ENCODE measurements at places on chromosomes 1 and 21.

- no peak for DNase-seq
Observed at GRCh38 chr1:210746024-210746731, 387.8 kb downstream of the KCNH1 start.

GRCh38 chr1:41465741-41466140 lies 18.7 kb downstream of the EDN2 start:
- no peak for DNase-seq

- peak; percentile 89 for DNase-seq
Observed at GRCh38 chr1:165903672-165904071, 76.3 kb downstream of the UCK2 start.

DNA sequence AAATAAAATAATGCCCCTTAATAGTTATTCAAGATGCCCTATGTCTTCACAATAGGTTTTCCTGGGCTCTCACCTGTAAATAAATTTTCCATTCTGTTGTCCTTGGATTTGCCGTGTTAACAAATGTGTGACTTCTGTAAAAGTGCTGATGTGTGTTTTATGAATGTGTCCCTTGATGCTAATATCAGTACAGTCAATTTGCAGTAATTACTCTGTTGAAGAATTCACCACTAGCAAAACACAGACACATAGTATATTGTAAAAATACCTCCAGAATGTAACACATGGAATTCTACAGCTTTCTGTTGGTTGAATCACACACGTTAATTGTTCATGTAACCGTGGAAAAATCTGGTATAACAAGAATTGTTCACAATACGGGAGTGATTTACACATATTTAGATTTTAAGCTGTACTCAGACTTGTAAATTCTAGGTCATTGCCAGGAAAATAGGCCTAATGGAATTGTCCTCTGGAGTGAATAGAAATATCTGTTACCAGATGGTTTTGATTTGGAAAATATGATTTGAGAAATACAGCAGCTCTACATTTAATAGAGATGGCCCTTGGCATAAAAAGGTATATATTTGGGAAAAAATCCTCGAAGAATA lies 36.7 kb upstream of the KCNK2 start:
- DNase-seq = no peak

DNA sequence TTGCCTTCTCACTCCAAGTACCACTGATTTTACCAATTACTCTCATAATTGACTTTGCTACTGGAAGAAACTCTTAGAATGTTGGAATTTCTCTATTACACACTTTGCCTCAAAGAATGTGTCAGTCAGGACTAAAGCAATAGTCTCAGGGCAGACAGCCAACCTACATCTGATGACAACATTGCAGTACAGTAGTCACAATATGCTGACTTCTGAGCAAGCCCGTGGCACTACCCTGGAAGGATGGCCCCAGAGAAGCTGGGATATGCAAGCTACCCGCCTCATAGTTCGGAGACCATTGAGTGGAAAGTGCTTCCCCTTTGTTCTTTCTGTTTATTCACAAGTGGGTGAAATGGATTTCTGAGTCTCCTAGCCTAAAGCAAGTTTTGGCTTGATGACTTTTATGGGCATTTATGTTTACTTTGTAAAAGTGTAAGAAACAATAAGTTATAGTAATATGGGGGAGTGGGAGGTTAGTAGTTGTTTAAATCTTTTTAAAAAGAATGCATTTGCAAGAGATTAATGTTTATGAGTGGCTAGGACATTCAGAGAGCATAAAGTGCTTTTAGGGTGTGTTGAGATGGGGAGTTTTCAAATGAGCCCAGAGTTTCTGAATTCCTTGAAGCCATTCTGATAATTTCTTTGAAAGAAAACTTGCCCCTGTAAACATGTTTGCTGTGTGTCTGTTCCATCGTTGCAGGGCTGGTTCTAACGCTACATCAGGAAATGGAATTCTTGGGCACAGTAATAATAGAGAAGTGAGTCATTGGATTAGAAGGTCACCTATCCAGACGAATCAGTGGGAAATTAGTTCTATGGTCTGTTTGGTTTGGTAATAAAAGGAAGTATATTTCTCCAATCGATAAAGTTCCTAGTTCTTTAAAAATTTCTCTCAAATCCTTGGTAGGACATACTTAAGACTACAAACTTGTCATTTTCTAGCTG lies 63.8 kb downstream of the LMO4 start:
- peak; percentile 73 for DNase-seq

DNA sequence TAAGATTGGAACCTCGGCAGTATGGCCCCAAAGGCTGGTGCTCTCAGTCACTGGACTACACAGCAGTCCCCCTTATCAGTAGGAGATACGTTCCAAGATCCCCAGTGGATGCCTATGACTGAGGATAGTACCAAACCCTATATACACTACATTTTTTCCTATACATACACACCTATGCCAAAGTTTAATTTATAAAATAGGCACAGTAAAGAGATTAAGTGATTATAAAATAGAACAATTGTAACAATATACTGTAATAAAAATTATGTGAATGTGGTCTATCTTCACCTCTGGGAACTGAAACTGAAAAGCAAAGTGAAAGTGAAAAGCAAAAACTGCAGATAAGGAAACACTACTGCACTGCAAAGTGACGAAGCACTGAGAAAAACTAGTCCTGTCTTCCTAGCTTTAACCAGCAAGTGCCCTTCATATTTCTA lies 96.8 kb downstream of the INTS7 start:
- no peak for DNase-seq

DNA sequence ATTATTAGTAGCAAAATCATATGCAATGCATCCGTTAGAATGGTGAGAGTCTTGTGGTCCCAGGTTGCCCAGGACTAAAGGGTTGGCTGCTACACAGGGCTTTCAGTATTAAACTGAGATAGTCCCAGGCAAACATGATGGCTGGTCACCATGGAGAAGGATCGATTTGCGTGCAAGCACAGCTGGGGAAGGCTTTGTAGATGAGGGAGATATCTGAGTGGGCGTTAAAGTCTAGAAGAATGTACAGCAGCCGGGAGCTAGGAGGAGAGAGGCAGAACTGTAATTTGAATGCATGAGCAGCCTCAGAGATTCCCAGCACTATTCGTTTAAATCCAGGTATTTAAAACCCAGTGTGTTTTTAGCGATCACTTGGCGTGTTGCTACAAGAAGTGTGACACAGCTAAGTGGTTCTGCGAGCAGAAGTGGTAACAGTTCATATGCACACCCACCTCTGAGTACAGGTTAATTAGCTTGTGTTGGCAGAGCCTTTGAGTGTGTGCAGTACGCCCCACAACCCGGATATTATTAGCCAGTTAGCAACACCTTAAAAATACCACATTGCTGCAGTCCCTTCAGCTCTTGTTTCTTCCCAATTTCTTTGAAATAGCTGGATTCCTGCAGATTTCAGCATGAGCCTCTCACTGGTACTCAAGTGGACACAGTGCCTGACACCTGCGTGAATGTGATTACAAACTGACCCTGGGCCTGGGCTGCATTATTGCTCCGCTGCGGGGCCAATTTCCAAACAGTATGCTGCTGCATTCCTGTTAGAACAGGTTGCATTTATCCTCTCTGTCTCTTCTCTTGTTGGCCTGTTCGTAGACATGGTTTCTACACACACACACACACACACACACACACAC lies 67.2 kb upstream of the SCAF4 start:
- no peak for DNase-seq

GRCh38 chr1:240496941-240497340 lies 115.0 kb downstream of the GREM2 start:
- DNase-seq = peak; percentile 33

DNA sequence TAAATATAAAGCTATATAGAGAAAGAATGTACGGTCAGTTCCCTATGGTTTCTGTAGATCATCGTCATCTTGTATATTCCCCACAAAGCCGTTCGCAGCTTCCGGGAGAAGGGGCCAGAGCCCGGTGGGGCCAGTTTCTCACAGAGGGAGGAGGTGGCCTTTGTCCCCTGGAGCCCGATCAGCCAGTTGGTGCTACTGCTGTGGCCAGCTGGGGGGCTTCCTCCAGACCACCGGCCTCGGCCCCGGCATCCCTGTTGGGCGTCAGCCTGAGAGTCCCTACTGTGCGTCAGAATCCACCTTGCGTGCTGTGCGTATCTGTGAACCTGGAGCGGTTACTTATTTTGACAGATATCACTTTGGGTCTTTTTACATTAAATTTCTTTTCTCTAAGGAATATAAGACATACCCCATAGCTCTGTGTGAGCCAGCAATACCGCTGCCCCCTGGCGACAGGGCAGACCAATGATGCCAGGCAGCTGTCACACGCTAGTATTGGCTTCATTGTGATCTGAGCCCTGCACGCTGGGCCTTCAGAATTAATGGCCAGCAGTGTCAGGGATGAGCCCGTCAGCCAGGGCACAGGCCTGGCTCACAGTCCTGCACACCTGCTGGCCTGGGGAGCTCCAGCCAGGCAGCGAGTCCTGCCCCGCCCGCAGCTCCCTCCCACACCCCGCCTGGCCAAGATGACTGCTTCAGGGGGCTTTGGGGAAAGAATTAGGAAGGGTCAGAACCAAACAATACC lies 145.9 kb downstream of the PGBD5 start:
- DNase-seq = no peak

GRCh38 chr1:225449261-225449660 lies 21.4 kb upstream of the LBR start:
- peak; percentile 45 for DNase-seq

DNA sequence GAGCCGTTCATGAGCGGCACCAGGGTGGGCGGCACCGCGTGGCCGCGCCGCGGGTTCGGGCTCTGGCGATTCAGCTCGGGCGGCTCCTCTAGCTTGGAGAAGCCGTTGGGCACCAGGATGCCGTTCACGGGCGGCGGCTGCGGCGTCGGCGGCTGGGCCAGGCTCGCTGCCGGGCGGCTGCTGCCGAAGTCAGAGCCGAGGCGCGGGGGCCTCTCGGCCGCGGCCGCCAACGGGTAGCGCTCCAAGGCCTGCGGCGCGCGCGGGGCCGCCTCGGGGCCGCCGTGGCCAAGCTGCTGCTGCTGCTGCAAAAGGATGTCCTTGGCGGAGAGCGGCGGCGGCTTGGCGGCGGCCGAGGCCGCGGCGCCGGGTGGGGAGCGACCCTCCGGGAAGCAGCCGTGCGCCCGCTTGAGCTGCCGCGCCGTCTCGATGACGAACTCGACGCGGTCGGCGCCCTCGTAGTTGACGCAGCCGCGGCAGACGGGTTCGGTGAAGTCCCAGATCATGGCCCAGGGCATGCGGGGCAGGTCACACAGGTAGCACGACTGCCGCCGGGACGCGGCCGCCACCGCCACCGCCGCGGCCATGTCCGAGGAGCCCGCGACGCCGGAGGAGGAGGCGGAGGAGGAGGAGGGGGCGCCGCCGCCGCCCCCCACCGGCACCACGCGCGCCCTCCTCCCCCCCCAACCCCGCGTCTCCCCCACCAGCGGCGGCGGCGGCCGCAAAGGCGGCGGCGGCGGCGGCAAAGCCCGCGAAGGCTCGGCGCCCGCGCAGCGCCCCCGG lies 877 bp downstream of the IRF2BP2 start:
- DNase-seq = peak; percentile 44

DNA sequence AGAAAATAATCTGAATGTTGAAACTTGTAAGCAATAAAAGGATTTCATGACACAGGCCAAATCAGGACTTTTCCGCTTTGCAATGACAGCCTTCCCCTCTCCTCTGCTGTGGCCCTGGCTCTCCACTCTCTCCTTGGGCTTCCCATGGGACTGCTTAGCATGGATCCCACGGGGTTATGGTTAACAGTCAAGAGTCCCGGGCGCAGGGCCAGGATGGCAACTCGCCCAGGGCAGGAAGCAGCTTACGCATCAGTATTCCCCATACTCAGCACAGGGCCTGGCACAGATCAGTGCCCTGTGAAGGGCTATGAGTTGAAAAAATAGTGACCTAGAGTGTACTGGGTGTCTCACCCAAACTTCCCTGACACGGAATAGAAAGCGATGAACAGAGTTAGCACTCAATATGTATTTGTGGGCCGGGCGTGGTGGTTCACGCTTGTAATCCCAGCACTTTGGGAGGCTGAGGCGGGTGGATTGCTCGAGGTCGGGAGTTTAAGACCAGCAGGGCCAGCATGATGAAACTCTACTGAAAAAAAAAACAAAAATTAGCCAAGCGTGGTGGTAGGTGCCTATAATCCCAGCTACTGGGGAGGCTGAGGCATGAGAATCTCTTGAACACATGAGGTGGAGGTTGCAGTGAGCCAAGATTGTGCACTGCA lies 29.1 kb upstream of the GRHL3 start:
- DNase-seq = peak; percentile 89

DNA sequence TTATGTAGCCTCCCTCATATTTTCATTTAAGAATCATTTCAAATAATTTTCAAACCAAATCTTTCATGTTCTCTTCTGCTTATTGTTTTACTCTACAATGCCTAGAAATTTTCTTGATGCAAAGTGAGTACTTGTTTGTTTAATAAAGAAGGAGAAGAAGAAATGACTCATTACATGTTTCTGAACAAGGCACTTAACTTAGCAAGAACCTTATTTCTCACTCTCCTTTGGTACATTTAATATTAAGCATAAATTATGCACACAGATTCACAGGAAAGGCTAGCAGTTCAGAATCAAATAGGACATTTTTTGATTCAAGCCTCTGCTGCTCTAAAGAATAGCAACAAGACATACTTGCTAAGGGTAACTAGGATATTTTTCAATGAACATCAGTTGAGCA lies 9.1 kb downstream of the SCYL3 start:
- no peak for DNase-seq

DNA sequence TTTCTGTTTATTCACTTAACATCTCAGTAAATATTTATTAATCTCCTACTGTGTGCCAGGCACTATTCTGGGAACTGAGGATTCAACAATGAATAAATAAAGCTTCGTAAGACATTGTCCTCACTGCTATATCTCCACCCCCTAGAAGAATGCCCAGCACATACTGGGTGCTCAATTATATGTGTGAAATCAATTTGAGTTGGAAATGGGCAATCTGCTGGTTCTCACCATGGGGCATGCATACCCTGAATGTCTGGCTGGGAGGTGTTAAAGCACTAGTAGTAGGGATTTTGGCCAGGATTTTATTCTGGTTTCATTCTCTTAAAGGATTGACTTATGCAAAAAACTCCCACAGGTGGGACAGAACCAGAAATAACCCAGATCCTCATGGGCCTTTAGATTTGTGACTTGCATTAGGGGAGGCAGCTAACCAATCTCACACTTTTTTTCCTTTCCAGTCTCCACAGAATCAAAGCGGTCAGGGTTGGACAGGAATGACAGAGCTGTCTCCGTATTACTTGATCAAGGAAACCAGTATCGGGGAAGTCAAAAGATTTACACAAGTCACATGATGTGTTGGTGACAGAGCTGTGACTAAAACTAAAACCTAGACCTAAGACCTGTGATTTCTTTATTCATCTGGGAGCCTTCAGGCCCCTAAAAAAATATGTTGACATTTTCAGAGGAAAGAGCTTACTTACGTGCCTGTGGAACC lies 12.8 kb downstream of the GFI1 start:
- DNase-seq = no peak

DNA sequence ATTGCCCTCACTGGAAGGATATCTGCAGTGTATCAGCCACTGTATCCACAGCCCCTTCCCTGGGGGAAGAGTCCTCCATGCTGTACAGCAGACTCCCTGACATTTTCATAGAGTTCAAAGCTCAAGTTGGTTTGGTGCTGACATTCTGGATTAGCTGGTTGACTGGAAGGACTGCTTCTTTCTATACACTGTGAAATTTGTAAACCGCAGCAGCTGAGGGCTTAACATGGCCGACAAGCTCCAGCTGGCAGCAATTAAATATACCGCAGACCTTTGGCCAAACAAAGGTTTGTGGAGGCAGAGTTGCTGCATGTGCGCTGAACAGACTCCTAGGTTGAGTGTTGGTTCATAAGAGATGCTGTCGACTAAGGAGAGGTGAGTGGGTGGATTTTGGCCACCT lies 126.4 kb downstream of the DHRS3 start:
- no peak for DNase-seq

- no peak for DNase-seq
Observed at GRCh38 chr21:30502041-30502440, at the start of gene KRTAP19-5. KRTAP19-5 (minus strand) TSS chr21:30502141; CDS start chr21:30502090, 51 bp downstream.
